ENCODE measurements at places on chromosomes 16 and 17.

GRCh38 chr16:4868535-4868934, 21.3 kb downstream of the UBN1 start:
- H3K27ac ChIP-seq, result no peak overlapping the region
- H3K36me3 ChIP-seq, result peaks cover 18% of the 10 kb centered on the region
- DNase-seq, result no peak
- H3K4me1 ChIP-seq, result peaks cover 5% of the 10 kb centered on the region
- no peaks in the 10 kb centered on the region for H3K27me3 ChIP-seq
- no peak overlapping the region for H3K4me3 ChIP-seq

GRCh38 chr17:32709562-32709961, 167.4 kb downstream of the MYO1D start:
- no peaks in the 10 kb centered on the region for H3K4me1 ChIP-seq
- no peak overlapping the region for H3K4me3 ChIP-seq
- peaks cover 4% of the 10 kb centered on the region for H3K36me3 ChIP-seq
- no peak overlapping the region for H3K27ac ChIP-seq
- H3K27me3 ChIP-seq, result no peaks in the 10 kb centered on the region

- no peak overlapping the region for H3K4me3 ChIP-seq
- H3K27ac ChIP-seq, result no peak overlapping the region
- DNase-seq, result no peak
- H3K27me3 ChIP-seq, result no peaks in the 10 kb centered on the region
Measured at GRCh38 chr16:22751104-22751667, 62.8 kb upstream of the HS3ST2 start.

- H3K27ac ChIP-seq, result no peak overlapping the region
- H3K4me3 ChIP-seq, result no peak overlapping the region
- H3K27me3 ChIP-seq, result peaks cover 3% of the 10 kb centered on the region
- H3K4me1 ChIP-seq, result no peaks in the 10 kb centered on the region
Measured at GRCh38 chr16:87003414-87003755, 313.8 kb downstream of the C16orf95 start.

- H3K27me3 ChIP-seq, result no peaks in the 10 kb centered on the region
- H3K4me1 ChIP-seq, result no peaks in the 10 kb centered on the region
- no peak overlapping the region for H3K27ac ChIP-seq
- DNase-seq, result no peak
Measured at GRCh38 chr17:43142153-43142552, 17.0 kb upstream of the BRCA1 start.

DNA sequence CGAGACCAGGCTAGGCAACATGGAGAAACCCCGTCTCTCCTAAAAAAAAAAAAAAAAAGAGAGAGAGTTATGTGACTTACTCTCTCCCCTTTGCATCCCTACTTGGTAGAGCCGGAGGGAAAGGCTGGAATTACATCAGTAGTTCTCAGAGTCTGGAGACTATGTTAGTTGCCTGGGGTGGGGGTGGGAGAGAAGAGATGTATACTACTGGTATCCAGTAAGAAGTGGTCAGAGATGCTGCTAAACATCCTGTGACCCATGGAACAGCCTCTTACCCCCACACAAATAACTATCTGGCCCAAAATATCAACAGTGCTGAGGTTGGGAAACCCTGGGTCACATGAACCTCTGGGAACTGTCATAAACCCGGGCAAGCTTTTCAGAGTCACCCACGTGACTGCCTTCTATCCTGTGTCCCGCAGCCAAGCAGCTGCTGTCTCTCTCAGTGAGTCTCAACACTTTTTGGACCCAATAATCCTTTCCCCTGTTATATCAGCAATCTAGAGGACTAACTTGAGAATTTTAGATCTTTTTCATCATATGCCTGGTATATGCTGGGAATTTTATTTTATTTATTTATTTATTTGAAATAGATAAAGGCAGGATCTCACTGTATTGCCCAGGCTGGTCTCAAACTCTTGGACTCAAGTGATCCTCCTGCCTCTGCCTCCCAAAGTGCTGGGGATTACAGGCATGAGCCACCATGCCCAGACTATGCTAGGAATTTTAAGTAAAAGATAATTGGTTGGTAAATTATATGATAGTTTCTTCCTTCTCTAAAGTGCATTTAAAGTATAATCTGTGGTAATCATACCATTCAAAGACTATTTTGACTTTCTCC, 8.7 kb downstream of the EIF1 start:
- no peak overlapping the region for H3K4me3 ChIP-seq
- H3K27ac ChIP-seq, result no peak overlapping the region
- H3K27me3 ChIP-seq, result no peaks in the 10 kb centered on the region

- DNase-seq, result no peak
- peaks cover 4% of the 10 kb centered on the region for H3K27me3 ChIP-seq
- no peak overlapping the region for H3K4me3 ChIP-seq
- no peaks in the 10 kb centered on the region for H3K4me1 ChIP-seq
- H3K27ac ChIP-seq, result no peak overlapping the region
- no peaks in the 10 kb centered on the region for H3K36me3 ChIP-seq
Measured at GRCh38 chr17:31696184-31696602, 162.9 kb downstream of the COPRS start.

- H3K27me3 ChIP-seq, result peaks cover 37% of the 10 kb centered on the region
- H3K4me3 ChIP-seq, result peak overlapping the region; percentile 43
- DNase-seq, result no peak
- no peak overlapping the region for H3K27ac ChIP-seq
- peaks cover 12% of the 10 kb centered on the region for H3K4me1 ChIP-seq
- H3K36me3 ChIP-seq, result no peaks in the 10 kb centered on the region
Measured at GRCh38 chr16:89202422-89203215, 2.3 kb upstream of the SLC22A31 start.
